ENCODE measurements at places on chromosomes 1 and 21.

DNA sequence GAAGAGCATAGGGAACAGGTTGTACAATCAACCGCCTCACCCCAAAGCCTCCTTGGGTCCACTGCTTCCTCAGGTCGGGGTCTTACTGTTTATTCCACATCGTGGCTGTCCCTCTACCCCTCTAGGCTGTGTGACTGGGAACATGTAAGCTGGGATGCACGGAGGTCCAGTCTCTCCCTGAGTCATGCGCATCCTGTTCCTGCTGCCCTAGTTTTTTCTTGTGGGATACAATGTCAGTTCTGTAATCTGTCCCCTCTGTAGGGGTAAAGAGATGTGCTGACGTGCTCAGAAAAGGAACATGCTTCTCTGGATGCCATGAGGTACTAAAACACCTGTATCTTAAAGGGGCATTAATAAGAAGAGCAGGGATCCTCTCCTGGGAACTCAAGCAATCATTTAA, 66.2 kb downstream of the SLC45A1 start:
- DNase-seq: no peak

DNA sequence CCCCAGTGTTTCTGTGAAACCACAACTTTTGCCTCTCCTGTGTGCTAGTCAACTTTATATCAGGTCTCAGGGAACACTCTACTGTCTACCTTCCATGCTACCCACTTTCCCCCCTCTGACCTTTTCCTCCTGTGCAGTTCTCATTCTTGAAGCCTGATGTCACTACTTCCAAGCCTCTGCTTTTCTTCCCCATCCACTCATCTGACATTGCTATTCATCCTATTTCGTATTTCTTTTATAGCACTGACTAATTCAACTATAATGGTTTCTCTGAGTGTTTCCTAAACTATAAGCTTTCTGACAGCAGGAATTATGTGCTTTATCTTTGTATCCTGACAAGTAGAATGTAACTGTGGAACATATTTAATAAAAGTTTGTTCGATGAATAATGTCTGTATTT, 18.2 kb upstream of the DPH5 start:
- DNase-seq: no peak

DNA sequence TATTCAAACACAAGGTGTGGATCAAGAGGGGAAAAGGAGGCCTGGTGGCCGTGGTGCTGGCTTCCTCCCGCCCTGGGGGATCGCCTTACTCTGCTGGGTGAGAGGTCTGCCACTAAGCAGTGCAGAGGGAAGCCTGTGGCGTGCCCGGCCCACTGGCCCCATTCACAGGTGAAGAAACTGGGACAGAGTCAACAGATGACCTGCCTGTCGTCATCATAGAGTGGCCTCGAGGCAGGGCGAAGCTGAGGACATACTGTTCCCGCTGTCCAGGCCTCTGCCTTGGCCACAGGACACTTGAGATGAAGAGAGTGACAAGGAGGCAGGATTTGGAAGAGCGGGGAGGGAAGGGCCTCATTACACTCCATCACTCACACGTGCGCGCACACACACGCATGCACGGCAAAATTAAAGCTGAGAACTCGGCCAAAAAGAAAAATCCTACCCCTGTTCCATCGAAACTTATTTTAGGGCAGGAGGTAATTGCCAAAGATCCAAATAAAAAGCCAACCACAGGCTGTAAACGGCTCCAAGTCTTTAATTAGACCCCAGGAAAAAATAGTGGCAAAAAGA, 50.5 kb downstream of the CASZ1 start:
- no peak for DNase-seq

DNA sequence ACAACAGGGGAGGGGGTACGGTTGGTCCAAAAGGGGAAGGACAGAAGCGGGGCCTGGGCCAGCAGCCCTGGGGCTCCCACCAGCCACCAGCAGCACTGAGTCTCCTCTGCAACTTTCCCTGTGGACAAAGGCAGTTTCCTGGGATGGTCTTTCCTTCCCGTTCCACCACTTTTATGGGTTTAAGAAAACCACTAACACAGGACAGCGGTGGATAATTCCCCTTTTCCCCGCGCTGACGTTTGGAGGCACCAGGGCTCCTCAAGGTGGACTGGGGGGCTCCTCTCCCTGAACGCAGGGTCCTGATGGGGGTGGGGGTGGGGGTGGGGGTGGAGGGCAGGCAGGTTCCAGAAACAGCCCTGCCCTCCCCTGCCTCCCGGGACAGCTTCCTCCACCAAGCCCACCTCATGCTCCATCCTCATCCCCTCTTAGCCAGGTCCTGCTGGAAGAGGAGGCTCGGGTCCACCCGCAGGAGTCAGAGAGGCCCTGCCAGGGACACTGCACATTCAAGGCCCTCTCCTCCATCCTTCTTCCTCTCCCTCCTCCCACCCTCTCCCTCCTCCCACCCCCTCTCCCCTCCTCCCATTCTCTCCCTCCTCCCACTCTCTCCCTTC, 4.8 kb upstream of the COL6A1 start:
- no peak for DNase-seq

GRCh38 chr1:218390618-218391017, 45.5 kb downstream of the TGFB2 start:
- no peak for DNase-seq

DNA sequence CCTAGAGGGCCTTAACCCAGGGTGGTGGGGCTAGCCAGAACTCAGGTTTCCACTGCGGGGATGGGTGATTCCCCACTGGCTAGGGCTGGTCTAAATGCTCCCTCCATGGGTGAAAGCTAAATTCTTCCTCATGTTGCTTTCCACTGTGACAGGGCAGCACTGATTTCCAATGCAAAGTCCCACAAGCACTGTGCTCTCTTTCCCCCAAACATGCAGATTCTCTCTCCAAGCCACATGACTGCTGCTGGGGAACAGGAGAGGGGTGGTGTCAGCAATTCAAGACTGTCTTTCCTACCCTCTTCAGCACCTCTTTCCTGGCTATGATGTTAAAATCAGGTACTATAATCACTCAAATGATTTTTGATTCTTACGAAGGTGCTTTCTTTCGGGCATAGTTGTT, 215.5 kb downstream of the RWDD3 start:
- DNase-seq: no peak

GRCh38 chr1:69911301-69911801, 294.0 kb downstream of the LRRC40 start:
- no peak for DNase-seq

DNA sequence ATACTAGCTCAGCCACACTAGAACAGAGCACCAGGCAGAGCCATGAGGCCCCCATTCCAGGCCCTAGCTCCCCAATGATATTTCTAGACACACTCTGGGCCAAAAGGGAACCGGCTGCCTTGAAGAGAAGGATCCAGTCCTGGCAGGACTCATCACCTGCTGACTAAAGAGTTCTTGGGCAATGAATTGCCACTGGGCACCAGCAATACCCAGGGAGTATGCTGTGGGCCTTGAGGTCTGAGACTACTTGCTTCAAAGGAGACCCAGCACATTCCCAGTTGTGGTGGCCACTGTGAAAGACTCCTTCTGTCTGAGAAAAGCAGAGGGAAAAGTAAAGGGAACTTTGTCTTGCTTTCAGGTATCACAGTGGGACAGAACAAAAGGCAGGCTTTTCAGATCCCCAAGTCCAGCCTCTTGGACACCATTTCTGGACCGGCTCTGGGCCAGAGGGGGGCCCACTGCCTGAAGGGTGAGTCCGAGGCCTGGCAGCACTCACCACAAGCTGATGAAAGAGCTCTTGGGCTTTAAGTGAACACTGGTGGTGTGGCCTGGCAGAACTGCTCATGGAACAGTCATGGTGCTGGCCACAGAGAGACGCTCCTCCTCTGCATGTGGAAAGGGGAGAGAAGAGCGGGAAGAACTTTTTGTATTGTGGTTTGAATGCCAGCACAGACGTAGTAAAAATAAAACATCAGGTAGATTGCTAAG, 72.5 kb downstream of the CDC42BPA start:
- no peak for DNase-seq

DNA sequence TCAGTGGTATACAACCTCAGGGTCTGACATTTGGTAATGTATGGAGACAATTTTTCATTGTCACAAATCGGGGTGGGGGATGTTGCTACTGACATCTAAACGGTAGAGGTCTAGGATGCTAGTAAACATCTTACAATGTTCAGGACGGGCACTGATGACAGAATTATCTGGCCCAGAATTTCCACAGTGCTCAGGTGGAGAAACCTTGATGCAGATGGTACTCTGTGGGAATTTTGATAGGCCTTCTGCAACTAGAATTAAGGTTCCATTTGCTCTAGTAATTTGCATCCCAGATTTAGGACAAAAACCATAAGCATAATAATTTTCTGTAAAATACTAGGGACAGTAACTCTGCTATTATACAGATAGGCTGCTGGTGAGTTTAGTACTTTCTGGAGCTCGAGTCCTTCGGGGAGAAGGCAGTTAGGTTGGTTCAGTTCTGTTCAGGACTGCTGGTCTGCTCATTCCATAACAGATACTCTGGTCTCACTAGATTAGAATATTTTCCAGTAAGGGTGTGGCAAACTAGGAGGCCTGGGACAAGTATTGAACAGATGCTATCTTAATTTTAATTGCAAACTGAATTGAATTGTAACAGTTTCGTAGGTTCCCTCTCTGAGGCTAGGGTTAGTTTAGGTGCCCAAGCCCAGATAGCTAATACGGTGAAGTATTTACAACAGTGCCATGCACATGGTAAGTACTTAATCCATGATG, 11.4 kb downstream of the METTL13 start:
- no peak for DNase-seq

DNA sequence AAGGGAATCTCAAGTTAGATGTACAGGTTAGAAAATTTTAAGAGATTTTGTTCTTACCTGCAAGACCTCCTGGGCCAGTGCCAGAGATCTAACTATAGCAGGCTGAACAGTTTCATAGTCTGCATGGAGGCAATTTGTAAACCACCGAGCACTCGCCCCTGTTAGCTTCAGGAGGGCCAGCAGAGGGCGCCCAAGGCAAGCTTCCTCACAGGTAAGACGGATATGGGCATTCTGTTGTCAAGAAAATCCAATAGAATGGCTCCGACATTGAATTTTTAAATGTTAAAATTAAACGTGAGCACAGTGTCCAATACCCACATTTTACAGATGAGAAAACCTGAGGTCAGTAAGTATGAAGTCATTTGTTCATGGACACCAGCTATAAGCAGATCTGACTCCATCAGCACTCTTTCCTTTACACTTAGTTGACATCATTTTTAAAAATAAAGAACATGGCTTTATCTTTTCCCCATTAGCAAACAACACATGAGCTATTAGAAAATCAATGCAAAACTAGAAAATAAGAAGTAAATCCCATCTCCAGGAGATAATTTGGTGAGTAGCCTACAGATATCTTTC, 2.2 kb downstream of the REG4 start:
- DNase-seq: peak; percentile 38

- DNase-seq: no peak
Observed at GRCh38 chr1:7410156-7410555, 360.9 kb upstream of the VAMP3 start.

GRCh38 chr1:40107290-40107959, 10.4 kb upstream of the PPT1 start:
- no peak for DNase-seq

DNA sequence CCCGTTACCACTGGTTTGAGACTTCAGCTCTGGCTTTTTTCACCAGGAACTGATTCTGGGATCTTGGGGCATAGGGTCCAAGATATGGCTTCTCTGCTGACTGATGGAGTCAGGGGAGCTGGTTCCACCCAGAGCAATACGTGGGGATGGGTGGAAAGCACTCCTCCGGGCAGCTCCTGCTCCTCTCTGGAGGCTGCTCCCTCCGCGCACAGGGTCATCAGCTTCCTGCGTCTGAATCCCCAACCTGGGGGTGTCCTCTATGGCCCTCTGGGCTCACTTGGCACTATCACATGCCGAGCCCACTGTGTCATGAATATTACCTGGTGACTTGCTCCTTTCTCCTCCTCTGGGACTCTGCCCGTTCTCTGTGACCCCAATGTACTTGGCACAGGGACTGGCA, 405.4 kb upstream of the VAMP3 start:
- no peak for DNase-seq

- no peak for DNase-seq
Observed at GRCh38 chr1:94072840-94073522, 48.0 kb downstream of the ABCA4 start.

GRCh38 chr21:45084881-45085536, 10.6 kb downstream of the ADARB1 start:
- no peak for DNase-seq

- no peak for DNase-seq
Observed at GRCh38 chr1:222168621-222169020, 379.3 kb downstream of the HHIPL2 start.

DNA sequence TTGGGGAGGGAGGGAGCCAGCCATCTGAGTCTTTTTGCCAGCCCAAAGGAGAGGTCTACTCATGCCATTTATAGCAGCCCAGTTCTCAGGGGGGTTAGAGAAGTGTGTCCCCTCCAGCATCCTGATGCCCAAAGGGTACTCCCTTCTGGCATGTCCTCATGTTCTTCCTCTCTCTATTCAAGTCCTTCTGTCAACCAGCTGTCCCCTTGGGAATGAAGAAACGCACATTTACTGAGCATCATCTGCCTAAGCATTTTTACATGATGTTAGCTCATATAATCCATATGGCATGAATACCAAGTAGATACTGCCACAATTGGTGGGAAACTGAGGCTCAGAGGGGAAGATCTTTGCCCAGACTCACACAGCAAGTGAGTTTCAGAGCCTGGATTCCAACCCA, 14.8 kb upstream of the TACSTD2 start:
- DNase-seq: no peak

GRCh38 chr1:220207411-220207810, 64.8 kb downstream of the RAB3GAP2 start:
- no peak for DNase-seq

DNA sequence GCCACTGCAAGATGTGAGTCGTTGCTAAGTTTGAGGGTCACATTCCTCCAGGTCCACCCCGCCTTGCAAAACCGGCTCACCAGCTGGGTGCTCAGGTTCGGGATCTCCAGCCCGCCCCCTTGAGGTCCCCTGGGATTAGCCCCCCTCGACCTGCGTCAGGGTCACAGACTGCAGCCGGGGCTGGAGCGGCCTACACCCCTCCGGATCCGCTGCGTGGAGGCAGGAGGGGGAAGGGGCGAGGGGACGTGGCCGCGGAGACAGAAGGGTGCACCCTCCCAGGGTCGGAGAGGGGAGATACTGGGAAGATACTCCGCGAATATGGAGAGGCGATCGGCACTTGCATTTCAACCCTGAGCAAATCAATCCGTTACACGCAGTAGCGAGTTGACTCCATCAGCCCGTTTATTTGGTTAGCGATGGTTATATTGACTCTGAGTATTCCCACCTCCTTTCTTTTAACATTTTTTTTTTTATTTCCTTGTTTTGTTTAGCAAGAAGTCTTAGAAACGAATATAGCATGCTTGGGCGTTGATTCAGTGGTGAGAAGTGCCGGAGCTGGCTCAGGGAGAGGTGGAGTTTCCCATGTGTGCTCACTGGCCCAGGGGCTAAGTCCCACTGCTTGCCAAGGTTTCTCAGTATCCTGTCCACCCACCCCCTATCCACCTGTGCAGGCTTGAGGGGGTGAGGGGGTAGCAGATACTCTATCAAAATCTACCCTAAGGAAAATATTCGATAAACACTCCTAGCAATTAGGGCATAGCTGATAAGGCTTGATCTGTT, 997 bp downstream of the IFNAR2 start:
- DNase-seq: no peak
